ENCODE measurements at places on chromosomes 13 and 19.

DNA sequence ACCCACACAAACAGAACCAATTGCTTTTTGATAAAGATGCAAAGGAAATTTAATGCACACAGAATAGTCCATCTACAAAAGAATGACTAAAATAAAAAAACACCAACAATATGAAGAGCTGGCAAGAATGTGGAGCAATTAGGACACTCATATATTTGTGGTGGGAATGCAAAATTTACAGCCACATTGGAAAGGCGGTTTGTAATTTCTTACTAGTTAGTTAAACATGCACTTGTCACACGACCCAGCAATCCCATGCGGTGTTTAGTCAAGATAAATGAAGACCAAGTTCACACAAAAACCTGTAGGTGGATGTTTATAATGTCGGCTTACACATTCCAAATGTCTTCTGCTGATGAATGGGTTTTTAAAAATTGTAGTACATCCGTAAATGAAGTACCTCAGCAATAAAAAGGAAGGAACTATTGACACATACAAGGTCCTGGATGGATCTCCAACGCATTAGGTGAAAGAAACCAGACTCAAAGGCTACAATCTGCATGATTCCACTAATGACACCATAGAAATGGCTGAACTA is 5.2 kb downstream of the GRTP1 start:
- DNase-seq = no peak

GRCh38 chr13:95243207-95243606 is 58.0 kb downstream of the ABCC4 start:
- no peak for DNase-seq

- no peak for DNase-seq
Observed at GRCh38 chr13:27631156-27631555, 9.5 kb downstream of the POLR1D start.

GRCh38 chr19:19451429-19452242 is 46.2 kb downstream of the GATAD2A start:
- no peak for DNase-seq

DNA sequence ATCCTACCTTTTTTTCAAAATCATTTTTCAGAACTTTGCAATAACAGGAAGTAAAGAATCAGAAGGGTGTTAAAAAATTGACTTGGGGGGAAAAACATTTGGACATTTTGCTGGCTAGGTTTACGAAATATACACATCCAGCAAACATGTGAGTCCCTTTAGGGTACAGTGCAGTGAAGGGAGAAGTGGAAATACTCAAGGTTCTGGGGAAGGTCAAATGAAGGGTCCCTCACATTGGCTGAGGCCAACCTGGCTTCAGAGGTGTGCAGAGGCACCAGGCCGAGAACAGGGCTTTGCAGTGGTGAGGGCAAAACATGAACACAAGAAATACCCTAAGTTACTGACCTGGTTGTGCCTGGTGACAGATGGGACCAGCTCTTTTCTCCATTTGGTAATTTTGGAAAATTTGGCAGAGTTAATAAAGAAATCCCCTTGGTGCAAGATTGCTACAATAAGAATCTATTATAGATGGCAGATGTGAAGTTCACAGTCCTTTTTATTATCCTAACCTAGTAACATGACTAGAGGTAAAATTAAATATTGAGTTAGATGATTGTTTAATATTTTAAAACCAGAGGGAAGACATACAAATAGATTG is 1.5 kb upstream of the UPF3A start:
- no peak for DNase-seq

DNA sequence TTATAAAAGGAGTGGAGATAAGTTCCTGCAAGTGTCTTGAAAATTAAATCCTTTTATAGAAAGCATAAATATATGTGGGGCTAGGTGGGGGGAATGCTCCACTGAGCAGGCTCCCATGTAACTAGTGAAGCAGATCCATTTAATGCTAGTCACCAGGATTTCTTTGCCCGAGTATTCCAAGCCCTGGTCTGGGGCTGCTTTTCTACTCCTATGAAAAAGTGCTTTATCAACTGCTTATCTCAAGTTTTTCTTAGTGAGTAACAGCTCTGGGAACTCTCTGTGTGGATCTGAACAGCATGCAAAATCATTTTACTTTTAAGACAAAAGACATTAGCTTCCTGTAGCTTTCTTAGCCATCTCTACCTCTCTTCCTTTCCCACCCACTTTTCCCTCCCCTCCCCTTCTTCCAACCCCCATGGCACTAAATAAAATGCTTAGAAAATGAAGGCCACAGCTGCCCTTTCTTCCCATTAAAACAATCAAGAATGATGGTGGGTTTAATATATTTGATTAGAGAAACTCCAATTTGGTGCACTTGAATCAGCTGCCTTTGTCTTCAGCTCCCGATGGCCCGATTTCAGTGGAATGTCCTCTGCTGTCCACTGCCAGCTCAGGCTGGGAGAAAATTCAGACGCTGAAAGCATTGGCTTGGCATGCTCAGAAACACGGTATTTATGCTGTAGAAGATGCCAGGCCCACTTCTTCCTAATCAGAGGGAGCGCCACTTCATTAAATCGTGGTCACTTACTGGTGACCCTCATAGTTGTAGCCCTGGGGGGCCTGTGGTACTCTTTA is 475.1 kb downstream of the FOXO1 start:
- DNase-seq = no peak

GRCh38 chr13:108777421-108778420 is 148.3 kb downstream of the MYO16 start:
- DNase-seq = no peak

- DNase-seq = no peak
Observed at GRCh38 chr13:29605860-29606526, 10.5 kb upstream of the SLC7A1 start.

DNA sequence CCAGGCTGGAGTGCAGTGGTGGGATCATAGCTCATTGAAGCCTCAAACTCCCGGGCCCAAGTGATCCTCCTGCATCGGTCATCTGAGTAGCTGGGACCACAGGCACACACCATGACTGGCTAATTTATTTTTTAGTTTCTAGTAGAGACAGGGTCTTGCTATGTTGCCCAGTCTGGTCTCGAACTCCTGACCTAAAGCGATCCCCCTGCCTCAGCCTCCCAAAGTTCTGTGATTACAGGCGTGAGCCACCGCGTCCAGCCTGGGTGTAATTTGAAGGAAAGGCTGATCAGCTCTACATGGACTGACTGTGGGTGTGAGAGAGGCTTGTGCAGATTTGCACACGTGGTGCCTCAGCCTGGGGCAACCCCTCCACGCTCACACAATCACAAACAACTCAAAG is 31.1 kb downstream of the ADGRL1 start:
- DNase-seq = no peak

GRCh38 chr19:411723-412355 is 2.9 kb upstream of the C2CD4C start:
- DNase-seq = no peak

DNA sequence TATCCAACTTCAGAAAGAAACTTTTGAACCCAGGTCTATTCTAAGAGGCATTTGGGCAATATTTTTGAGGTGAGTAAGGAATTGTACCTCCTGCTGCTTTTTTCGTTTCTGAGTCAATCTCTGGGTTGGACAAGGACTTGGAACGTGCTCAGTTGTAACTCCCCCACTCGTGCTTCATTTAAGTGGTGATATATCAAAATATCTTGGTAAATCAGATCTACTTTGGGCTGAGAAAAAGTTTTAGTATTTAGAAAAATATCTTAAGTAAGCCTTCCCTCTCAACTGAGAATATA is 728.9 kb downstream of the EFNB2 start:
- DNase-seq = no peak

GRCh38 chr19:44671400-44671799 is at the start of gene CEACAM19:
Gene CEACAM19, plus strand, starts transcription at chr19:44671482. Its CDS starts 450 bp downstream, at chr19:44671932.
- DNase-seq = no peak

- DNase-seq = no peak
Observed at GRCh38 chr13:39910833-39911232, 255.4 kb downstream of the COG6 start.

DNA sequence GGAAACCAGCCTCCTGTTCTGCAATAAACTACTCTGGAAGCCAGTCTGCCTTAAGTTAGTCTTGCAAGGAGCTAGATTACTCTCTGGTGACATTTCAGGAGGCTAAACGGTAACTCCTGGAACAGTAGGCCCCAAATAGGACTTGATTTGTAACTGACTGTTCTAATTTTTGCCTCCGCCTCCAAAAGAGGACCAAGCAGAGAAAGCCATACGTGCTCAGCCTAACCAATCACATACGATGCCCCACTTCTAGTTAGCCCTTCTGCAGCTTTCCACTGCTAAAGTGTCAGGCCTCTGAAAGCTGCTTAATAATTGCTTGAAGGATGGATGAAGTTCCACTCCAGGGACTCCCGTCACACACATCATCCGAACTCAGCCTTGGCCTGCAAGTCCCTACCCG is 744 bp downstream of the ZNF805 start:
- DNase-seq = no peak

DNA sequence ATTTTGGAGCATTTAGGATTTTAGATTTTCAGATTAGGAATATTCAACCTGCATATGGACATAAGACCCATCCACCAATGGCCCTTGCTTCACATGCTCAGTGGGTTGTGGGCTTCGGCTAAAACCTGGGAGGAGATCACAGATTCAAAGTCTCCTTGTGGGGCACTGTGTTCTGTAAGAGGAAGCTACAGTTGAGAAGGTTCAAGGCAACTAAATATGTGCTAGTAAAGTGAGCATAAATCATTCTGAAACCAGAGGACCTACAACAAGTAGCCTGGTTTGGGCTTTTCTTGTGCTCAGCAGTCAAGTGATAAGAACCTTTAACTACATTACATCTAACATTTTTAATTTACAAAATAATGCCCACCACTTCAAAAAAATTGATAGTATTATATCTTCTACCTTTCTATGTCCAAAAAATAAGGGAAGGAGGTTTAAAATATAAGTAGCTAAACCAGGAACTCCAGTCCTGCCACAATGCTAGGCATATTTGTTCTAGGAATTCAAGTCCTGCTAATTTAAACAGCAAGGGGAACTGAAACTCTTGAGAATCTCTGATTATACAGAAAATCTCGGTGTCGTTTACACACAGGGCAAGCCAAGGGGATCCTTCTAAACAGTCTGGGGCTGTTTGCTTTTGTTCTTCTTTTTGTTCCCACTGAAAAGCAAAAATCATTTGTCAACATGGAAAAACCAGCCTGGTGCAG is 36.6 kb downstream of the FOXO1 start:
- peak; percentile 24 for DNase-seq

GRCh38 chr13:49213997-49214916 is 5.9 kb upstream of the MLNR start:
- DNase-seq = no peak

DNA sequence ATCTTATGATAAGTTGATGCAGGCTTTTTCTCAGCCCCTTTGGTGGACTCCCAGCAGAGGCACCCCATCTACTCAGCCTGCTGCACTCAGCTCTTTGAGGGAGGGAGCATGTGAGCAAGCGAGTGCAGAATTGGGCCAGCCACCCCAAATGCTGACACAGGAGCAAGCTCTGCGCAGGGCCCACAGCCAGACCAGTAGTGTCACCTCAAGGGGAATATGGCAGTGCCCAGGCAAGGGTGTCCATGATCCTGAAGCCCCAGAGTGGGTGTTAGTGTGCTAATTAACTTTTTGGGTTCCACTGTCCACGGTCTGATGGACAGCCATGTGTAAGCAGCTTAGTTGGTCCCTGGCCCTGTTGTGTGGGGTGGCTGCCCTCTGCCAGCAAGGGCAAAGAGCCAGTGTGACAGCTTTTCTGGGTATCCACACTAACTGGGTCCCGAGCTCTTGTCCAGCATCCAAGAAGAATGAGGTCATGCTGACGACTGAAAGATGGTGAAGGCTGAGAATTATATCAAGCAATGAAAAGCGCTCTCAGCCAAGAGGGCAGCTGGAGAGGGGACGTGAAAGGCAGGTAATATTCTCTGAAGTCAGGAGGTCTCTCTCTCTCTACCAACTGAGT is 898.3 kb upstream of the PCDH9 start:
- no peak for DNase-seq

DNA sequence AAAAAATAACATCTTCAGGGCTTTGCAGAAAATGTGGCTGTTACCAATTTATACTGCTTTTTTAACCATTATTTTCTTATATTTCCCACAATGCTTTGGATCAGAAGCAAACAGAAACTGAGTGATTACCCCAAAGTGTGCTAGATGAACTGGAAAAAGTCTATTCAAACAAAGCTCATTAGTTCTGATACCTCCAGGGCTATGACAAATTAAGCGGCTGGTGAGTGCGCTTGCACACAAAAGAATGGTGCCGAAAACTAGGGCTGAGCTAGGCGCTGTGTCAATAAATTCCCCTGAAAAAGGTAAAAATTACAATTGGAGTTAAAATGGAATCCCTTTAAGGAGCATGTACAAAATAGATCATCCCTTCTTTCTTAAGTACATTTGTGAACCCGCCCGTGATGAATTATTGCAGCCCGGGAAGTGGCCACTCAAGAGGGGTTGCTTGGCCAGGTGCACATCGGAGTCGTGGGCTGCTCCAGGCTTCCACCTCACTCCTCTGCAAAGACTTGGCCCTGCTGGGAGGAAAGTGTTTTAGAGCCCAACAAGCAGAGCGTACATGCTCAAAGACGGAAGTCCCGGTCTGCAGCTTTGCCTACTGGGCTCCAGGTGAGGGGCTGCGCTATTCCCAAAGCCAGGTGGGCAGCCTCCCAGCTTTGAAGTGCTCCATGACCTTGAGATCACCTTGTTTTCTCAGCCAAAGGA is 164.0 kb upstream of the ZNF507 start:
- no peak for DNase-seq

GRCh38 chr19:57803594-57804325 is 11.0 kb downstream of the ZNF552 start:
- no peak for DNase-seq

DNA sequence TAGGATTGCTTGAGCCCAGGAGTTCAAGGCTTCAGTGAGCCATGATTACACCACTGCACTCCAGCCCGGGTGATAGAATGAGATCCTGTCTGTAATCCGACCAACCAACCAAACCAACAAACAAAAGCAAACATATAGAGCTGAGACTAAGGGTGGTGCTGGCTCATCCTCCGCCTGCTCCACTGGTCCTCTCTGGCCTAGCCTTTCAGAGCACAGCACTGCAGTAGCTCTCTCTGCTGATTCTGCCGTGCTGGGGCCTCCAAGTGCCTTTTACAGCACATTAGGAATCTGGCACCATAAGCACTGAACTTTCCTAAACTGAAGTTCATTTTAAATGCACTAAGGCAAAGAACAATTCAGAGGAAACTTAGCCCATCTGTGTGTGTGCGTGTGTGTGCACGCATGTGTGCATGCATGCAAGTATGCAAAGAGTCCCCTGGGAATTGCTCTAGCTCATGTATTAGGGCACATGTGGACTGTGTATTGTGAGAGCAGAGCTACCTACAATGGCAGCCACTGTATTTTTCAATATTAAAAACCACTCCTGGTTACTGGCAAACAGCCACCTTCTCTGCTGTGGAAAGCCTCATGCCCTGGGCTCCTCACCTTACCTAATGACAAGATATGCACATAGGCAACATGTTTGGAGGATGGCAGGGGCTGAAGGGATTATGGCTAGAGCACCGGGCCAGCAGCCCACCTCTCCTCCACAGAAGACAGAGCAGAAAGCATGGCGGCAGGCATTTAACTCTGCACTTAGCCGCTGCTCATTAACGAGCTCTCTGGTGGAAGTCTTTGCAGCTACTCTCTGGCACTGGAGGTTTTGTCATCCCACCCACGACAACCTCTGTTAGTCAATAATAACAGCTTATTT is 223.1 kb upstream of the TSHZ3 start:
- DNase-seq = no peak

GRCh38 chr13:49833402-49833801 is 40.9 kb upstream of the KPNA3 start:
- DNase-seq = no peak

Measured in memory B cell (primary cell).